NCI-H2081 treated with DMSO at 0.1 percent for 48 hours (cell line): ENCODE measurements at places on chromosomes 12 and 14.

DNA sequence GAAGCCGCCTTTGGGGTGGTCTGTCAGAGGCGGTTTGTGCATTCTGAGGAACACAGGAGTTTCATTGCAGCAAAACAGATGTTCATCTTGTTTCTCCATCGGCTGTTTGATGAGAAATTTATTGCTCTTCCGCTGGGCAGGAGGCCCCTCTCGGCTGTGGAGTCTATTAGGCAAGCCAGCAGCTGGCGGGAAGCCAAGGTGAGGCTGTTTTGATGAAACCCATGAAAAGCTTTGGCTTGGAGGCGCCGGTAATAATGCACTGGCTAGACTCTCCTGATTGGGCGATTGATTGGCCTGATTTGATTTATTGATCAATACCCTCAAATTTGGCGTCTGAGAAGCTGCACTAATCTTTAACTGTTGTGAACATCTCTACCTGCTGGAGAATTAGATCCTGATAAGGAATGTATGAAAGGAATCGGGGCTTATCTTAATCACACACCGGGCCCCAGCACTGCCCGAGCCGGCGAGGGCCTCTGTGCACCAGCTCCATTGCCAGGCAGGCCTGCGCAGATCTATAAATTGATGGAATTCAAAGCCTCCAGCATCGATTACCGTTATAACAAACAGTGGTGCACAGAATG, 187.7 kb downstream of the PHETA1 start:
- DNase-seq: no peak

- DNase-seq: no peak
Observed at GRCh38 chr12:109197327-109197726, 80.9 kb downstream of the ACACB start.

- no peak for DNase-seq
Observed at GRCh38 chr12:105449431-105449830, 118.9 kb downstream of the C12orf75 start.

GRCh38 chr14:56374421-56374820, 205.2 kb upstream of the TMEM260 start:
- DNase-seq: no peak

DNA sequence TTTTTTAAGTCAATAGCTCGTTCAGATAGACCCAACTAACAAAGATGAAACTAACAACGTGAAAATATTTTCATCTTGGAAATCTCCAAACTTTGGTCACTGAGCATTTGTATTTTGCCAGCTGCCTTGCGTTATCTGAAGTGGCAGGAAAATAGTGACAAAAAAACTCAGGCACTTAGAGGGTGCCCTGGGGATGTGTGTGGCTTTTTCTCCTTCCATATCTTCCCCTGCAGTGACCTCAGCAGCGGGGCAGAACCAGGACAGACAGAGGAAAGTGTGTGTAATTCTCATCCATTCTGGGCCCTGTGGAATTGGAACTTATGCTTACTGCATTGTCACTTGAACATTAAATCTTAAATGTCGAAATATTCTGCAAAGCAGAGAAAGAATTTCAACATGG, 152.0 kb downstream of the BCAT1 start:
- no peak for DNase-seq

- DNase-seq: no peak
Observed at GRCh38 chr12:14824012-14824634, 10.1 kb upstream of the SMCO3 start.

DNA sequence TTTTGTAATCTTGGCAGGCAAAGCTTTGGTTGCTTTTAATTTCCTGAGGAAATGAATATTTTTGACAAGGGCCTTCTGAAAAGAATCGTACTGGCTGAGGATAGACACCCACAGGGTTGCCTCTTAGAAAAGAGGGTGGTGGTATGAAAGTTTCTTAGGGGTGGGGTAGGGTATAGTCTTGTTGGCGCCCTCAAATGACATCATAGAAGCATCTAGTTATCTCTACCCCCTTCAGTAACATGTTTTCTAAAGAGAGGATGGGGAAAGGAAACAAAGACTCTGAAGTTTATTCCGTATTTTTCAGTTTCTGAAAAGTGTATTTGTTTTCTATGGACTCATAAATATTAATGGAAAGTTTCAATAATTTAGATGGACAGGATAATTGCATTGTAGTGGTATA, 13.7 kb downstream of the PRKCH start:
- no peak for DNase-seq

DNA sequence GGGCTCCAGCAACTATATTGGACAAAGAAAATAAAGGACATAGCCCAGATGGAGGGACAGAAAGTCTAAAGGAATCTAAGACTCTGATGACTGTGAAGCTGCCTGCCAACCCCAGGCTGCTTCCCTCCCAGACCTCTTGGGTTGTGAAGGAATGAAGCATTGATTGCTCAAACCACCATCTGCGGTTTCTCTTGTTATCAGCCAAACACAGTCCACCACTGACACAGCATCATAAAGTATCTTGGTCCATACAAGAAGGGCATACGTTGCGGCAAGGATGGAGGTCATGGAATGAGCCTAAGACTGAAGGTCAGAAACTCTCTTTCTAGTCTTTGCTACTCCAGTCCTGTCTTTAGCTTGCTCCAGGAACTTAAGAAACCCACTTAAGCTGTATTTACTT, 58.5 kb upstream of the PLXNC1 start:
- no peak for DNase-seq

GRCh38 chr12:46677749-46678148, 148.0 kb downstream of the SLC38A4 start:
- DNase-seq: no peak
